Esophagus squamous epithelium (tissue), 5 donors: ENCODE measurements at places on chromosomes 5 and 9.

DNA sequence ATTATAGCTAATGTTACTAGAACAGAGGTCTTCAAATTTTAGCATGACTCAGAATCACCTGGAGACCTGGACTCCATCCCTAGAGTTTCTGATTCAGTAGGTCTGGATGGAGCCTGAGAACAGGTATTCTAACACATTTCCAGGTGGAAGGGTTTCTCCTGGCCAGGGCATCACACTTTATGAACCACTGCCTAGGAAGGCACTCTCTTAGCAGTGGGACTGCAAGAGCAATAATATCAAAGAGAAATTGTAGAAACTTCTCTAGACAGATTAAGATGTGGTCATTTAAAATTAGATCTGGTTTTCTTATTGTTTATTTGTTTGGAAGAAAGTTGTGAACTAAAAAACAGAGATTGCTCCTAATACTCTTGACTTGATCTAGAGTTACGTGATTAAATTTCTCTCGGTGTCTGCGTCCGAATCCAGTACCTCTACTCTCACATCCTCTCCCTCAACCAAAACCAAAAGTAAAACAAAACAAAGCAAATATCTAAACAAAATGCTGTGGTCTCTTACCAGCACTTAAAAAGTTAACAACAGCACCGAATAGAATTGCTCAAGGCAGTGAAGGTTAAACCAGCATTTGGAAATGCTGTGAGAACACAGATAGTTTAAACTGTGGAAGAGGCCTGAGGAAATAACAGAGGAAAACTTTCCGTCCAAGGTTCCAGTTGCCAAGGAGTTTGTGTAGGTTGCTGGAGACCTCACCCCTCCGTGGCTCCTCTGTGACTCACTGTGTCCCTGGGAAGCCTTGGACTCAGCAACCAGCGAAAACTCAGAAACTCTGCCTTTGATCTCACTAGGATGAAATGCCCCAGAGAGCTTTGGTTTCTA, 193.4 kb downstream of the ARRDC3 start:
- no peak for DNase-seq

DNA sequence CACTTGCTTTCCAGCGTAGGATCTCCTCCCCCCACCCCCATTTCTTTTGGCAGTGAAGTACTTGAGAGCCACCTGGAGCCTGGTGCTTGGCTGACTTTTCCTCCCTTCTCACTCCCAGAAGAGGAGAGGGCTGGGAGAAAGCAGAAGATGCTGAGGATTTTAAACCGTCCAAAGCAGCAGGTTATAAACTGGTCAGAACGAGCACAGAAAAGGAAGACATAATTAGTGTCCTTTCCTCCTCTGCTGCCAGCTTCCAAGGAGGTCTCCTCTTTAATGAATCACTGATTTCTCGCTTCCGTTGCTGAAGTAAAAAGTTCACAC, 563 bp upstream of the FGF10 start:
- no peak for DNase-seq

- DNase-seq, result no peak
These were observed 88.7 kb upstream of the PIK3R1 start for GRCh38 chr5:68126886-68127285.

- DNase-seq, result no peak
These were observed 115.1 kb upstream of the CCDC152 start for GRCh38 chr5:42641336-42642005.

GRCh38 chr5:68114378-68115040, 101.0 kb upstream of the PIK3R1 start:
- DNase-seq, result no peak

- DNase-seq, result no peak
These were observed 6.1 kb upstream of the PRR16 start for GRCh38 chr5:120457839-120458507.

DNA sequence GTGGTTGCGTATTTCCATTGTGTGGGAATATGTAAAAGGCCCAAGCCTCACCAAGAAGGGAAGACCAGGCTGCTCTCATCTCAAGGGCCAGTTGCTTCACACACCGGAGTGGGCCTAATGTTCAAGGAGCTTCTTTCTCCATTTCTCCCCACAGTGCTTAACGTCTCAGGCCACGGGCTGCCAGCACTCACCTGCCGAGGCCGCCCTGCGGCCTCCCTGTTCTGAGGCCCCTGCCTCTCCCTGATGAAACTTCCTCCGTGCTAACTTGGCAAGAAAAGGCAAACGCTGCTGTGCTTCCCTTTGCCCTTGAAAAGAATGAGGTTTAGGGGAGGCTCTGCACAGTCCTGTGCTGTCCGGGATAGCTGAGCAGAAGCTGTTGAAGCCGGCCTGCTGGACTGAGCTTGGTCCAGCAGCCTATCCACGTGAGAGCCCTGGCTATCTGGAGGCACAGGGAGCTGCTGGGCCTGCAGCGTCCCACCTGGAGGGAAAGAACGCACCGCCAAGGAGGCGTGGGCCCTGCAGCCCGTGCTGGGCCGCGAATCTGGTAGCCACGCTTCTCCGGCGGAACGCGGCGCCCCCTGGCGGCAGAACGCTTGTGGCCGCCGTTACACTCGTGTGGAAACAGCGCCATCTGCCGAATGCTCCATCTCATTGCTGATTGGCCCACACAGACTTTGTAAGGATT, 73.5 kb upstream of the PRSS3 start:
- no peak for DNase-seq

- no peak for DNase-seq
These were observed 24.4 kb downstream of the SKIC3 start for GRCh38 chr5:95530416-95530815.

DNA sequence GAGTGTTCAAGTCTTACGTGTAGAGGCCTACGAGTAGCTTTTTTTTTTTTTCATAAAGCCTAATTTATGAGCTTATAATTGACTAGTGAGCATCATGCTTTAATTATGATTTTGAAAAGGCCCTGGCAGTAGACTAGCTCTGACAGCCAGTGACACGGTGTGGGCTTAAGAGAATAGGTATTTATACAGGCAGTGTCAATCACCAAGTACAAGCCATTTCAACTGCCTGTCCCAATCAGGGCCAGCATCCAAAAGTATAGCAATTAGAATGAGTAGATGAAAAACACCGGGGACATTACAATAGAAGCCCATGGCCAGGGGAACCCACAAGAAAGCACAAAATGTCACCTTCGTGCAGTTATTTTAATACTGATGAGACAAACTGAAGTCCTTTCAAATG, 552.8 kb downstream of the CAAP1 start:
- DNase-seq, result no peak

DNA sequence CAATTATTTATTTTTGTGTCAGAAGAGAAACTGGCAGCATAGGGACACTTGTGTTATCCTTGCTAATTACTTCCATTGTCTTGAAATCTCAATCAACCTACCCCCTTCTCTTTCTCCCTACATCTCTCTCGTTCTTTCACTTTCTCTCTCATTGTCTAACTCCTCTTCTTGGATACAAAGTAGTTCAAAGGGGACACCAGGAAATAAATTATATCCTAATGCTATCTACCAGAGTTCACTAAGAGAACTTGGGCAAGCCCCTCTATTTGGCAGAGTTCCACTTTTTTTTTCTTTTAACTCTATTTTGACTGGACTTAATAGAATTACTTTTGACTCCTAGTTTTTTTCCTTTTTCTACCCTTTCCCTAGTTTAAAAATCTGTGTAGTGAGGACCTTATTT, 102.2 kb downstream of the MEF2C start:
- DNase-seq, result no peak

DNA sequence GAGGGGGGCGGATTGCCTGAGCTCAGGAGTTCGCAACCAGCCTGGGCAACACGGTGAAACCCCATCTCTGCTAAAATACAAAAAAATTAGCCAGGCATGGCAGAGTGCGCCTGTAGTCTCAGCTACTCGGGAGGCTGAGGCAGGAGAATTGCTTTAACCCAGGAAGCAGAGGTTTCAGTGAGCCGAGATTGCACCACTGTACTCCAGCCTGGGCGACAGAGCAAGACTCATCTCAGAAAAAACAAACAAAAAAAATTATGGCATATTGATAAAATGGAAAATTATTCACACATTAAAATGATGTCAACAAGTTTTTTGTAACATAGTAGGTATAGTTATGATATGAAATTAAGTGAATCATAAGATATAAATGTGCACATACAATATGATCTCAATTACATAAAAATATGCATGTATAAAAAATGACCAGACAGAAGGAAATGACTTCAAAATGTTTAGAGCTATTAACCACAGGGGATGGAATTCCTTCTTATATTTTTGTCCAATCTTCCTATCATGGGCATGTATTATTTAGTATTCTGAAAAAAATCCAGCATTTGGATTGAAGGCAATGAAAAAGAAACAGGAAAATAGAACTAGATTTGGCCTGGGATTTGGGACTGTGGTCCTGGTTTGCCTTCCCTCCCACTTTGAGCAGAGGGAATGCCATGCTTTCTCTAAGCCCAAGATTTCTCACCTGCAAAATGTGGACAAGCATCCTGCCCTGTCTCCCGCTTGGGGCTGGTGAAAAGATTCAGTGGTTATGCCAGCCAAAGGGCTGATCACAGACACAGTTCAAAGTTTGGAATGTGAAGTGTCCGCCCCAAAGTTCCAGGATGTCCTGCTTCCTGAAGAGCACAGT, 19.5 kb downstream of the SPAAR start:
- no peak for DNase-seq

GRCh38 chr5:54315736-54316528, 5.6 kb upstream of the ARL15 start:
- DNase-seq, result no peak

DNA sequence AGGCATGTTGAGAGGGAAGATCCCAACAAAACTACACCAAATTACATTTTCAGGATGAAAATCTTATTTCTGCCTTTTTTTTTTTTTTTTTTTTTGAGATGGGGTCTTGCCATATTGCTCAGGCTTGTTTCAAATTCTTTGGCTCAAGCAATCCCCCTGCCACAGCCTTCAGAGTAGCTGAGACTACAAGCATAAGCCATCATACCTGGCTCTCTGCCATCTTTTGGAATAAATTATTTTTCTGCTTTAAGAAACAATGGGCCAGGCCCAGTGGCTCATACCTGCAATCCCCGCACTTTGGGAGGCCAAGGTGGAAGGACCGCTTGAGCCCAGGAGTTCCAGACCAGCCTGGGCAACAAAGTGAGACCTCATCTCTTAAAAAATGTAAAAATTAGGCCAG, 14.3 kb downstream of the AFF4 start:
- no peak for DNase-seq

DNA sequence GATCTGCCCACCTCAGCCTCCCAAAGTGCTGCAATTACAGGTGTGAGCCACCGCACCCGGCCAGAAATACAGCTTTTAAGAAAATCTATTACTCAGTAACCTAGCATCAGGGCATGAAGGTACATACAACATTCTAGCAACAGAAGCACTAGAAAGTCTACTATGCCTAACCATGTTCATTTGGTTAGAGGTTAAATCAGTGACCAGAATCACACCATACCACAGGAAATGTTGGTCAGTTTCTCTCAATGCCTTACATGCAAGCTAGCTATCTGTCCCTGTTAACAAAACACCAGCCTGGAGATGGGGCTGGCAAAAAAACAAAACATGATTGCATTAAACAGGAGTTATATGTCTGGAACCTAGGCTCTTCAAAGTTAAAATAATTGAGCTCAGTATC, 104.1 kb downstream of the STRBP start:
- no peak for DNase-seq
